ENCODE measurements at places on chromosomes 4 and X.

- DNase-seq = no peak
Observed at GRCh38 chr4:159608436-159608835, 505.6 kb downstream of the RAPGEF2 start.

- no peak for DNase-seq
Observed at GRCh38 chr4:145195167-145195952, 15.0 kb upstream of the OTUD4 start.

GRCh38 chr4:7511525-7511924 is 76.8 kb upstream of the PSAPL1 start:
- DNase-seq = no peak

- DNase-seq = no peak
Observed at GRCh38 chrX:100830143-100830542, 10.0 kb downstream of the CSTF2 start.

GRCh38 chrX:70331161-70331560 is 41.3 kb downstream of the KIF4A start:
- no peak for DNase-seq

- DNase-seq = no peak
Observed at GRCh38 chr4:142743121-142743825, 102.8 kb downstream of the INPP4B start.

DNA sequence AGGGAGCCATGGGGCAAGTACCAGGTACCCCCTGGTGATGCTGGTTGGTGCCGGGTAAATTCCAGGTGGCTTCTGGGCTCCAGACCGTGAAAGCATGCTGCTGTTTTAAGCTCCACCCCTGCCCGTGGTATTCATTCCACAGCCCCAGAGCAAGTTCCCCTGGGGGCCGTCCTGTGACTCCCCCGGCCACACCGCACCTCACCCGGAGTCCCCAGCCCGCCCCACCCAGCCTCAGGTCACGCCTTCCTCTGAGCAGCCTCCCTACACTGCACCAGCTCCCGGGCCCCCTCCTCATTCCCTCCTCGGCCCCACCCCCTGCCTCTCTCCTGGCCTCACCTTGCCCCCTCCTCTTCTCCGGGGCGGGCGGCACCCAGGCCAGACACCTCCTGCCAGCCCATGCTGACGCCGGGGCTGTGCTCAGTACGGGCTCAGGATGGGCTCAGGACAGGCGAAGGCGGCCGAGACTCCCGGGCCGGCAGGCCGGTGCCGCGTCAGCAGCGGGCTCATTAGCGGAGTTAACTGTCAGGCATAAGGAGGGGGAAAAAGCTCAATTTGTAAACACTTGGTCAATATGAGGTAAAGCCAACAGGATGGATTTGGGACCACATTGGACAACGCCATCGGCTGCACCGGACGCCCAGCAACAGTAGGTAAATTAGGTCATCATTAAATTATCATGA is 127.4 kb downstream of the FAM53A start:
- DNase-seq = no peak

DNA sequence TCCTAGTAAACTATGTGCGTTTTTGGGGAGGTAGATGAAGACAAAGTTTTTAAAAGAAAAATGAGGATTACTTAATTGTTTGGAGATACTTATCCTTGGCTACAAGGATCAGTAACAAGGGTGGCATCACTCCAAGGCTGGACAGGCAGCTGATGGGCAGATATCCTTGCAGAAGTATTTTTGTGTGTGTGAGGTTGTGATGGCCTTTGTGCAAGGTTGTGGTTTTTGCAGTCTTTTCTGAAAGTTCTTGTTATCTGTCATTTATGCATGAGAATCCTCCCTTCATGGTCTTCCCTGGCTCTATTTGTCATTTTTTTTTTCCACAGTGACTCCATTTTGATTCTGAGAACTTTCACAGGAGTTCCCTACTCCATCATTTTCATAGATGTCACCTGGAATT is 96.0 kb upstream of the C1GALT1C1 start:
- no peak for DNase-seq

GRCh38 chr4:47213971-47214370 is 182.6 kb downstream of the GABRB1 start:
- DNase-seq = no peak

- no peak for DNase-seq
Observed at GRCh38 chr4:127165971-127166370, 466.8 kb upstream of the INTU start.

GRCh38 chr4:60737858-60738257 is 462.3 kb upstream of the ADGRL3 start:
- DNase-seq = no peak

Data from vagina (tissue), 2 donors.